Kidney (tissue), 22 donors: ENCODE measurements at places on chromosomes 4 and X.

GRCh38 chr4:35970366-35970960 is 273.9 kb downstream of the ARAP2 start:
- no peak for DNase-seq

DNA sequence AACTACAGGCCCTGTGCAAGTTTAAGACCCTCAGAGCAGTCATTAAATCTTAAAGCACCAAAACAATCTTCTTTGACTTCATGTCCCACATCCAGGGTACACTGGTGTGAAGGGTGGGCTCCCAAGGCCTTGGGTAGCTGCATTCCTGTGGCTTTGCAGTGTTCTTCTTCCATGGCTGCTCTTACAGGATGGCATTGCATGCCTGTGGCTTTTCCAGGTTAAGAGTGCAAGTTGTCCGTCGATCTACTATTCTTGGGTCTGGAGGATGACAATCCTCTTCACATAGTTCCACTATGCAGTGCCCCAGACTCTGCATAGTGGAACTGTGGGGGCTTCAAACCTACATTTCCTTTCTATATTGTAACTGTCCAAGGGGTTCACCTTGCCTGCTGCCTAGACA is 494.5 kb downstream of the CFAP47 start:
- DNase-seq = no peak

DNA sequence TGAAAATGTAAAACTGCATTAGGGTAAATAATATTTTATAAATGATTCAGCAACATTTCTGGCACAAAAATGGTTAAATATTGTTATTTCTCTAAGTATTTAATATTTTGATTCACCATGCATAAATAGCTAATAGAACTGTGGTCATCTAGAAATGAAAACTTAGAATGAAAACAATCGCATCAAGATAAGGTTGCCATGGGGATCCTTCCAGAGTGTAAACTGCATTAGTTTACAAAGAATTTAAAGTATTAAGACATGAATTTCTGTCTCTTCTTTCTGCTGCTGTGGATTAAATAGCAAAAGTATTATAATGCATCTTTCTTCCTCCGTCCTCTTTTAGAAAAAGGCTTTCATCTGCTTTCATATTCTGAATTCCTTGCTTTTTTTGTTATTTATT is 1064.6 kb upstream of the SLIT2 start:
- DNase-seq = no peak

GRCh38 chrX:101530944-101531343 is 19.4 kb upstream of the ARMCX1 start:
- DNase-seq = no peak

GRCh38 chr4:6360385-6360784 is 90.7 kb downstream of the WFS1 start:
- DNase-seq = no peak
